ENCODE measurements at places on chromosomes 16 and 17.

- peak; percentile 53 for DNase-seq
Observed at GRCh38 chr17:2950846-2951245, 112.6 kb downstream of the OR1D5 start.

GRCh38 chr16:57757326-57757786, 21.8 kb downstream of the KATNB1 start:
- DNase-seq: peak; percentile 91

DNA sequence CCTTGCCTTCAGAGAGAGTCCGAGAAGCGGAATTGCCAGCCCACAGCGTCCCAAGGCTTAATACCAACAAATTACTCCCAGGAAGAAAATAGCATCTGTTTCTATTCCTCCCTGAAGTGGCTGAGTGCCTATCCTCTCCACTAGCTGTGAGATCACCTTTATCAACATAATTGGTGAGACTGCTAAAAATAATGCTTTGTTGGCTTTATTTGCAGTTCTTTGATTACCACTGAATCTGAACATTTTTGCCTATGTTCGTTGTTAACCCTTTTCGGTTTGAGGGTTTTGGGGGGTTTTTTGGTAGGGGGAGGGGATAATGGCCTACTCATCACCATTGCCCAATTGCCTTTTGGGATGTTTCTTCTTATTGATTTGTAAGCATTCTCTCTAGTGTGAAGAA, 31.0 kb downstream of the MMP15 start:
- DNase-seq: no peak

DNA sequence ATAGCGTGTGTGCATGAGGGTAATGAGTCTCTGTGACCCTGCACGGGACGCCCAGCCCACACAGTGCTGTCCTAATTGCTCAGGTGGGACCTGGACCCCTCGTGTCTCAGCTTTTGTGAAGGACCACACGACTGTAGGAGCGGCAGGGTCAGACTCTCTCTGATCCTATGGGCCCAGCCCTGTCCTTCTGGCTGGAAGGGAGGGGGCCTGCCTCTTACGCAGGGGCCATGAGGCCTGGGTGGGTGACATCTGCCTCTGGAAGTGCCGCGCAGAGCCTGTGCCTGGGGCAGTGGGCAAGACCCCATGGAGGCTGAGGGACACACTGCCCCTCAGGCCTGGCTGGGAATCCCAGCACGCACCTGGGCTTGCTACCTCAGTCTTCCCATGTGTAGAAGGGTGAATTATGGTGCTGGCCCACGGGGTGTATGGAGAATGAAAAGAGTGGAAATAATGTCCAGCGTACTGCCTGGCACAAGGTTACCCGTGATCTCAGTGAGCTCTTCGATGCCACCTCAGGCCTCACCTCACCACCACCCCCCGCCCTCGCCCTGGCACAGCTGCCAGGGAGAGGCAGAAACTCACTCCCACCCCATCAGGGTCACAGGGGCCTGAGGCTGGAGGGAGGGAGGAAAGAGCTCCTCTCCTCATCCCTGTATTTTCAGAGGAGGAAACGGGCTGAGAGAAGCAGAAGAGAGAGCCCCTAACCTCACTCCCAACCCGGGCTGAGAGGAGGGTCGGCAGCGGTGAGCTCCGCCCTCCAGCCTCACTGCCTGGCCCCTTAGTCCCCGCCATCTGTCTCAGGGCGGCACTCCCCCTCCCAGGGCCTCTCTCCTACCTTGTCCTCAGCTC, 27.1 kb upstream of the DBNDD1 start:
- no peak for DNase-seq

DNA sequence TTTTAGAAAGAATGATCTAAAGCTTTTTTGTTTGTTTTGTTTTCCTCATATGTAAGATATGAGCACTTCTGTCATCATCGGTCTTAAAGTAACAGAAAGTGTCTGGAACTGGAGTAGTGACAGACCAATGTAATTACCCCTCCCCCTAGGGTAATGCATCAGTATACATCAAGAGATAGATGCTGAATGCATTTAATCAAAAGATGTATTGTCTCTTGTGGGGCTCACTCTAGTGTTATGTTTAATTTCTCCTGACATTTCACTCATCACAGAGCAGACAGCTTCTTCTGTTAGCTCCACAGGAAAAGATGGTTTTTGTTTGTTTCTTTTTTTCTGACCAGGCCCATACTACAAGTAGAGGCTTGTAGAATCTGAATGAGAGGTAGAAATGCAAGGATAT, 168.7 kb upstream of the C17orf78 start:
- no peak for DNase-seq

- DNase-seq: no peak
Observed at GRCh38 chr16:80695020-80695419, 109.4 kb downstream of the CDYL2 start.

GRCh38 chr16:85384833-85385462, 228.2 kb upstream of the GSE1 start:
- peak; percentile 11 for DNase-seq

- DNase-seq: no peak
Observed at GRCh38 chr17:42783062-42783790, 2.8 kb downstream of the WNK4 start.

GRCh38 chr17:63232565-63233310, 213.4 kb downstream of the CYB561 start:
- no peak for DNase-seq

- DNase-seq: no peak
Observed at GRCh38 chr17:69744512-69745070, 330.1 kb downstream of the MAP2K6 start.

DNA sequence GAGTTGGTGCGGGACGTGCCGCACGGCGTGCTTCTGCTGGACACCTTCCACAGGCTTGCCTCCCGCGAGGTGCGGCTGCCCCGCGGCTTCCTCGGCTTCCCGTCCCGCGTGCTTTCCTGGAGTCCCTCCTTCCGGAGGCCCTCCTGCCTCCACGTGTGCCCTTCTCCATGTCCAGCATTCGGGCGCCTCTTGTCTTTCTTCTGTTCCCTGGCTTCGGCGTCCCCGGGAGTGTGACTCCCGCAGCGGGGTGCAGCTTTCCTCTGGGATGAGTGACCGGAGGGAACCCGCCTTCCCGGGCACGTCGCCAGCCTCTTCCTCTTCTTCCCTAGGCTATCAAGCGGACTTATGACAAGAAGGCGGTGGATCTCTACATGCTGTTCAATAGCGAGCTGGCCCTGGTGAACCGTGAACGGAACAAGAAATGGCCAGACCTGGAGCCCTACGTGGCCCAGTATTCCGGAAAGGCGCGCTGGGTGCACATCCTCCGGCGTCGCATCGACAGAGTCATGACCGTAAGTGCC, 23.0 kb downstream of the DNAH2 start:
- DNase-seq: no peak

DNA sequence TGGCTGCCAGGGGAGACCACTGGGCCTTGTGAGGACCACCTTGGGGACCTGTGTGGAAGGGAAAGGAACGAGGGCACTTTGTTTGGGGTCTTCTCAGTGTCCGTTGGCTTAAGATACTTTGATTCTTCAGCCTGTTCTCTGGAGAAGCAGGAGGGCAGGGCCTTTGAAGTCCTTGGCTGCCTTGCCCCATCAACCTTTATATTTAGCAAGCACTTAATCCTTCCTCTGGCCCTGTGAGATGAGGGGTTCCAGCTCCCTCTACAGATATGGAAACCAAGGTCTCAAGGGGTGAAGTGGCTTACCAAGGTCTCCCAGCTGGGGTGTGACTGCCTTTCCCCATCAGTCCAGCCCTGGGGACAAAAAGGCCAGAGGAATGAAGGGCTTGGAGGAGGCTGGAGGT, 28.5 kb downstream of the TTYH2 start:
- DNase-seq: no peak

- no peak for DNase-seq
Observed at GRCh38 chr17:43877031-43877430, 30.1 kb downstream of the CD300LG start.

- no peak for DNase-seq
Observed at GRCh38 chr17:2259769-2260536, 43.6 kb downstream of the SMG6 start.

DNA sequence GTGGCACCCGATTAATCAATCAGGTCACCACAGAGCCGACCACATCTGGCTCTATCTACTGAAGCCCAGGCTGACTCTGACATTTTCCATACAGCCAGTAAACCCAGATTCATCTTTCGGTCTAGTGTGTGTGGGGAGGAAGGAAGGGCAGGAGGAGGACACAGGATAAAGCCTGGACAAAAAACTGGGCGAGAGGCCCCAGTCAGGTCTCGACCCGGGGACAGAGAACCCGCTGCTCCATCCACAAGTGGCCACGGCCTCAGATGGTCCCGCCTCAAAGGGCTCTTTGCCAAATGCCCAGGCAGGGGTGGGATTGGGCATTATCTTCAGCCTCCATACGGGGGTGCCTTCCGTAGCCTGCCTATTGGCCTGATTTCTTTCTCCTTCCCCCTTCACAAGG, 7.8 kb downstream of the ABR start:
- no peak for DNase-seq

DNA sequence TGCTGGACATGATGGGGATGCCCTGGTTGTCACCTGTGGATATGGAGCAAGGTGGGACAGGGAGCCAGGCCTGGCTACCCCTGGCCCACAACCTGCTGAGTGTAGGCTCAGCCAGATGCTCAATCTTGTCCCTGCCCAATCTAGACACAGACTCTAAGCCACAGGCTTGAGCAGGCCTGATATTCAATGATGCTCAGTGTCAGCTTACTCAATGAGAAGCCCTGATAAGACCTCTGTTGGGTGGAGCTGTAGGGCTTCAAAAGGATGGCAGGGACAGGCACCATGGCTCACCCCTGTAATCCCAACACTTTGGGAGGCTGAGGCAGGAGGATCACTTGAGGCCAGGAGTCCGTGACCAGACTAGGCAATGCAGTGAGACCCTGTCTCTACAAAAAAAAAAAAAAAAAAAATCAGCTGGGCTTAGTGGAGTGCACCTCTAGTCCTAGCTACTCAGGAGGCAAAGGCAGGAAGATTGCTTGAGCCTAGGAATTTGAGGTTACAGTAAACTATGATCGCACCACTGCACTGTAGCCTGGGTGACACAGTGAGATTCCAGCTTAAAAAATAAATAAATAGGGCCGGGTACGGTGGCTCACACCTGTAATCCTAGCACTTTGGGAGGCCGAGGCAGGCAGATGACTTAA, 3.4 kb downstream of the LCAT start:
- DNase-seq: no peak

DNA sequence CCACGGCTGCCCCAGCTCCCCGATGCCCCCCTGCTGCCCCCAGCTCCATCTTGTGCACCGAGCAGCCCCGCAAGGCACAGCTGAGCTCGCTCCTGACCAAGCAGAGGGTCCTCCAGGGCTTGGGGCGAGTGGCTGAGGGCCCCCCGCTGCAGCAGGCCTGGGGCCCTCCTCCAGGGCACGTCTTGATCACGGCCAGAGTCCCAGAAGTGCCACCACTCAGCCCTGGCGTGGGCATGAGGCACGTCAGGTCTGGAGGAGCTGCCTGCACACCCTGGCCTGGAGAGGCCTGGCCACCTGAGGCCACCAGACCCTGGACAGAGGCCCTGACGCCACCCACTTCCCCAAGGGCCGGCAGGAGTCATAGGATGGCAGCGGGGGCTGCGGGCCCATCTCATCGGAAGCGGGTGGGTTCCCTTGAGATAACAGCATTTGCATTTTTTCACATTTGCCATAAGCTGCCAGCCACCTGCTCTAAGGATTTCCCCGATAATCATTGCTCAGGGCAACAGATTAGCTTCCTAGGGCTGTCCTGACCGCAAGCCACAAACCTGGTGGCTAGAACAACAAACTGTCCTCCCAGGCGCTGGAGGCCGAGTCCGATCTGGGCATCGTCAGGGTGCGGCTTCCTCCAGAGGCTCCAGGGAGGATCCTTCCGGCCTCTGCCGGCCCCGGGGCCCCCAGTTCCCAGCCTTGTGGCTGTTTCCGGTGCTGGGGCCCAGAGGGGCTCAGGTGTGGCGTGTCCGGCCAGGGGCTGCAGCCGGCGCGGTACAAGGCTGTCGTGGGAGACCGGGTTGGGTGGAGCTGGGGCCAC, 23.9 kb upstream of the C1QTNF8 start:
- no peak for DNase-seq

- DNase-seq: no peak
Observed at GRCh38 chr17:42929497-42929844, 28.9 kb downstream of the G6PC1 start.

DNA sequence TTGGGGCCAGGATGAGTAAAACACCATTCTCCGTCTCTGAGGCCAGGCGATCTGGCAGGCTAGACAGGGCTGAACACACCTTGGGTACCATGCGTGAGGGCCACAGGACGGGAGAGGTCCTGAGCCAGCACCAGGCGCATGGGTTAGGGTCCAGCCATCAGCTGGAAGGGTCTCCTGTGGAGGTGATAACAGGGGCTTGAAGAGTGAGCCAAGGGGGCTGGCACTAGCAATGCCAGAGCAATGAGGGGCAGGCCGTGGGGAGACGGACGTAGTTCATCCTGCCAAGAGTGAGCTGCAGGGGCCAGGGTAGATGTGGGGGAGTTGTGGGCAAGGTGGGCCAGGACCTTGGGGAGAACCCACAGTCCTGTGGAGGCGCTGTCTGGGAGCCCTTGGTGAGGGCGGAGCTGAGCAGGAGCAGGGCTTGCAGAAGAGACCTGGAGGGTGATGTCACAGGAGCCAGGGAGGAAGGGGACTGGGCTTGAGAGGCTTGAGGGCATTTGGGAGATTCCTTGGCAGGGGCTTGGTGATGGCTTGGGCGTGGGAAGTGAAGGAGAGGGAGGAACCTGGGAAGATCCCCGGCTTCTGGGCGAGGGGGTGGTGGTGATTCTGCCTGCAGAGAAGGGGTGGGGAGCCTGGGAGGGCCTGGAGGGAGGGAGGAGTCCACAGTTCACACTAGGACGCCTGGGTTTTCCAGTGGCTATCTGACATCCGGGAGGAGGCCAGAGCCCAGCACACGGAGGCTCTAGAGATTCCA, 6.3 kb upstream of the NPTX1 start:
- DNase-seq: no peak

DNA sequence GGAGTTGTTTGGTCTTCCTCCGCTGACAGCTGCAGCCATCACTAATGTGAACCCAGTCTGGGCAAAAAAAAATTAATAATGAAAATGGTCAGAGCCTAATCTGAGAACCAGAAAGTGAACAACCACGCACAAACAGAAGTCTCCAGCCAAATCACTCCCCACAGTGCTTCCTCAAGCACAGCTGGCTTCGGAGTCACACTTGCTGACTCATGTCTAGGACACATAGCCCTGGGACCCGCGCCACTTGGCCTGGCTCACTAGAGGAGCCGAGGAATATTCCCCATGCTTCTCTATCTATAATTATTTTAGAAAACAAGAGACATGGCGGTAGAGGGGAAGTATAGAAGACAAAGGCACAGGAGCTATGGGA, 109.1 kb downstream of the ZFHX3 start:
- no peak for DNase-seq

DNA sequence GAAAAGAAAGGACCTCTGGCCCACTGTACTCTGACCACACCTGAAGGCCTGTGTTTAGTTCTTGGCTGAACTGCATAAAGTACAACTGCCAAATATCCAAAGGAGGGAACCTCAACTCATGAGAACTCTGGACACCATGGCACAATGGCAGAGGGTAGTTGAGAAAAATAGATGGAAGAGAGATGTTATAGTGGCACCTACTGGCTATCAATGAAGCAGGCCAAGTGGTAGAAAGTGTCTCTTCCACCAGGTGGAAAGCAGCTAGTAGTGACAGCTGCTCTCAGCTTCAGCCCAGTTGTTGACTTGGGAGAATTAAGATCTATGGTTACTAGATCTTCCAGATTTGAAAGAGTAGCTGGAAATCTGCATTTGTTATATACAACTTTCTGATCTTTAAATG, 3.2 kb downstream of the MED31 start:
- no peak for DNase-seq

GRCh38 chr17:10003705-10004104, 98.6 kb upstream of the RCVRN start:
- no peak for DNase-seq

GRCh38 chr16:20084624-20085226, 11.0 kb upstream of the GPR139 start:
- DNase-seq: no peak

- no peak for DNase-seq
Observed at GRCh38 chr17:15946611-15947120, 1.7 kb downstream of the ADORA2B start.
